Fibroblast of skin of left quadriceps (primary cell): ENCODE measurements at places on chromosomes 16 and 17.

- DNase-seq = no peak
Observed at GRCh38 chr17:39973496-39973895, 7.1 kb upstream of the PSMD3 start.

DNA sequence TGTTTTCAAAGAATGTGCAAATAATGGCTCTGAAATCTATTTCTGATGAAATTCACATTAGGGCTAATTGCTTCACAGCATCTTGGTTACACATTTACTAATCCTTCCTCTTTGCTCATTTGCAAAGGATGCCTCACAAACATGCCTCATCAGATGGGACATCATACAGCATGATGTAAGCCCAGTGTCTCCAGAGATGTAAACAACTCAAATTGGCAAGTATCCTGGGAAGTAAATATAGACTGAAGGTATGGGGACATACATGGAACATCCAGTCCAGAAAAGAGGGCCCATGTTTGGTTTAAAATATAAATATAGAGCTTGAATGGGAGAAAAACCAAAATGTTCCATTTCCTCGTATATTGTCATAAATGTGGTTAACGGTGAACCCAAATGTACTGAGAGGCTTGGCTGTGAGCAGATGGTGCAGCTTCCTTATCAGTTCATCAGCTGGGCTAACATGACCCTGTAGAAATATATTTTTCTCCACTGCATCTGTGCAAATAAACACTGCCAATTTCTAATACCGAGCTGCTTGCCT is 142.9 kb upstream of the NUDT7 start:
- DNase-seq = no peak

- no peak for DNase-seq
Observed at GRCh38 chr16:52441886-52442285, 105.1 kb downstream of the TOX3 start.

GRCh38 chr16:67663151-67663876 is 2.6 kb downstream of the PARD6A start:
- DNase-seq = no peak

DNA sequence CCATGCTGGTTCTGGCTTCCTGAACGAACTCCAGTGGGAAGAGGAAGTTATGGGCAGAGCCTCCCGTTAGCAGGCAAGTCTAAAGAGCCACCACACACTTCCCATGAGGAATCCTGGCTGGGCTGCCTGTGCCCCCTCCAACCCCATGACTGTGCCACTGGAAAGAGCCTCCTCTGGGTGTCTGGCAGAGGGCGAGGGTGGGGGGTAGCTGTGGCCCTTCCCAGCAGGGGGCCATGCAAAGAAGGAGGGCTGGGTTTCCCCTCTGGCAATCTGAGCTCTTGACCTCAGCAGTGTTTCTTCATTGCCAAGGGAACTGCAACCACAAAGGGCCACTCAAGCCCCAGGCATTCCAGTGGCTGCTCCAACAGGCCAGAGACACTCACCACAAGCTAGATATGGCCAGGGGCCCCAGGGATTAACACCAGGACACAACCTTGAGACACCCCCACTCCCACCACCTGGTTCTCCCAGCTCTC is 1.7 kb upstream of the RRAD start:
- no peak for DNase-seq

DNA sequence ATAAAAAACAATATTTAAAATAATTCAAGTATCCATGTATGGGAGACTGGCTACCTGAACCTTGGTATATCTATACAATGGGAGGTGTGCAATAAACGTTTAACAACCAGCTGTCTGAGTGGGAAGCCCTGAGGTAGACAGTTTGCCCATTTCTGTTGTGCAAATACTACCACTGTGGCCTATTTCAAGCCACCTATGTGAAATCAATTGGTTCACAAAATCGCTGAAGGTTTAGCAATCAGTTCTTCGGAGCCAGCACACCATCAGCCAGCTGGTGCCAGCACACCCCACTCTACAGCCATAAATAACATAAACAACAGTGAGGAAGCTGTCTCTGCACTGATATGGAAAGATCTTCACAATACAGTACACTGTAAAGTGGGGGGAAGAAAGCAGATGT is 46.7 kb upstream of the KDM8 start:
- no peak for DNase-seq

GRCh38 chr17:36597226-36597625 is 4.2 kb upstream of the MRM1 start:
- no peak for DNase-seq

DNA sequence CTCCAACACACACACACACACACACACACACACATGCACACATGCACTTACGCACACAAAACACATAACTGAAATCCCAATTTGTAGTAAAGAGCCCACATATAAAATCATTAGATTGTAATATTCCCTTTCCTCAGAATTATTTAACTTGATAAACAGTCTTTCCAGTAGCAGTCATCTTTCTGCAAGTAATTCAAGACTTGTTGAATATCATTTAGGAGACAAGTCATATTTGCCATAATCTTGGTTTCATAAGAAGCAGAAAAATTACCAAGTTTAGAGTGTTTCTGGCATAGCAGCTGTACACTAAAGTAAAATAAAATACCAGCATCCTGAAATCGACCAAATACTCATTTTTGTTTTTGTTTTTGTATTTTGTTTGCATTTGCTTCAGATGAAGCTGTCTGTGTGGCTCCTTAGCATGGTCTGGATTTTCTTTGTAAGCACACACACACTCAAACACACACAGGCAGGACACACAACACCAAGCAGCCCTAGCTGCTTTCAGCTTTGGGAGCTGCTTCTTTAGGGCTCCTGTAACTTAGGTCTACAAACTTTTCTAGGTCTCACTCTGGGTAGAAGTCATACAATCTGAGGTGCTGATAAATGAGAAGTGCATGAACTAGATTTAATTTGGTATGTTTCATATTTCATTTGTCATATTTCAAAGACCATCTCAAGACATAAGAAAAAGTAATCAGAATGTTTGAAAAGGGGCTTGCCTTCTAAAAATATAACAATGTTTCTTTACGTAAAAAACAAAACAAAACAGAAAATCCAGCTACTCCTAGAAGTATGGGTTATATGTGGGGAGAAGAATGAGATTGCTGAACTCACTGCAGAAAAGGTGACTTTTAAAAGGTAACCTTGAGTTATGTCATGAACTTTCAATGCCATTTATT is 3.0 kb downstream of the SALL1 start:
- no peak for DNase-seq

GRCh38 chr17:35170968-35171771 is 23.0 kb downstream of the SLC35G3 start:
- no peak for DNase-seq

DNA sequence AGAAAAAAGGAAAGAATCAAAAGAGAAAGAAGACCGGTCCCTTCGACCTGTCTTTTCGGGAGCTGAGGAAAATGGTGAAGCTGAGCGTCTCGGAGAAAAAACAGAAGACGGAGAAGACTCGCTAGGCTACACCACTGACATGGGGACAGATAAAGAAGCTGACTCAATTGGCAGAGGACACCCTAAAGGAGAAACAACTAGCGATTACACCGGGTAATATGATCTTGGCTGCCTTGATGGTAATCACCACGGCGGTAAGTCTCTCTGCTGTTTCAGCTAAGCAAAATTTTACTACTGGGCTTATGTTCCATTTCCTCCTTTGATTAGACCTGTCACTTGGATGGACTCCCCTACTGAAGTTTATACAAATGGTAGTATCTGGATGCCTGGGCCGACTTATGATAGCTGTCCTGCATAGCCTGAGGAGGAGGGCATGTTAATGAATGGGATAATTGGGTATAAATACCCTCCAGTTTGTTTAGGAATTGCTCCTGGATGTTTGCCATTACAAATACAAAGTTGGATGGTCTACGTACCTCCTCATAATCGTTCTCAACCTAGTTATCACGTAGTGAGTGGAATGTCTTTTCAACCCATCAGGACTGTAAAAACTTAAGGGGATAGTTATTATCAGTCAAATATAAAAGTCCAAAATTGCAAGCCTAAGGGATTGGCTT is 24.1 kb downstream of the ALOX15B start:
- no peak for DNase-seq

- no peak for DNase-seq
Observed at GRCh38 chr17:50956750-50957523, 90.8 kb upstream of the TOB1 start.

DNA sequence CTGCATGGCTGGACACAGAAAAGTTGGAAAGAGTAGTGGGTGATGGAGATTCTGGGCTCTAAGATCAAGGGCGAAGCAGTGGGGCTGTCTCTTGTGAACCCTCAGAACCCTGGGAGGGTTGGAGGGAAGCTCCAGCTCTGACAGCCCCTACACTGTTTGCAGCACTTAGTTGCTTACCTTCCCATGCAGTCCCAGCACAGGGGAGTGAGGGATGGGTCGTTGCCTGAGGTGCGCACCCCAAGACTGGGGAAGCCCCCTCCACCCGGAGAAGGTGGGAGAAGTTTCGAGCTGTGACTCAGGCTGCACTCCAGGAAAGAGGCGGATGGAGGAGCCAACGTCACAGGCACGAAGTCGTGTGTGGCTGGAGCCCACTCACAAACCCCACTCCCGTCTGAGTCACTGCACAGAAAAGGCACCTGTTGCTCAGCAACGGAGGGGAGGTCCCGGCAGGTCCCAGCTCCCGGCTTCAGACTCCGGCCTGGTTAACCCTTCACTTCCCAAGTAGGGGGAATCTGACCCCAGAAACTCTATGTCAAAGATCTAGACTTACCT is 60.1 kb downstream of the AIPL1 start:
- DNase-seq = no peak

DNA sequence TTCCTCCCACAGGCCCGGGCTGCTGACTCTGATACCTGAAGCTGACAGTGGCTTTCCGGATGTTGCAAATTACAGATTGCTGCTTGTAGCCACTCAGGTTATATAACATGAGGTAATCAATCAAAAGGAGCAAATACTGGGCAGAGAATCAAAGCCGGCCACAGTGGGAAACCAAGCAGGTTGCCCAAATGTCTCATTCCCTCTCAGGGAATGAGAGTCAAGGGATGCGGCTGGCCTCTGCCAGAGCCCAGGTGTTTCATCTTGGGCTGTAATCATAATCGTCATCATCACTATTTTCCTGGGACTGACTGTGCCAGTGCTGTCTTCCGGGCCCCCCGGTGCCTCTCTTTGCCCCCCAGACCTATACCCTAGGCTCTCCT is 292.4 kb upstream of the FOXF1 start:
- no peak for DNase-seq

DNA sequence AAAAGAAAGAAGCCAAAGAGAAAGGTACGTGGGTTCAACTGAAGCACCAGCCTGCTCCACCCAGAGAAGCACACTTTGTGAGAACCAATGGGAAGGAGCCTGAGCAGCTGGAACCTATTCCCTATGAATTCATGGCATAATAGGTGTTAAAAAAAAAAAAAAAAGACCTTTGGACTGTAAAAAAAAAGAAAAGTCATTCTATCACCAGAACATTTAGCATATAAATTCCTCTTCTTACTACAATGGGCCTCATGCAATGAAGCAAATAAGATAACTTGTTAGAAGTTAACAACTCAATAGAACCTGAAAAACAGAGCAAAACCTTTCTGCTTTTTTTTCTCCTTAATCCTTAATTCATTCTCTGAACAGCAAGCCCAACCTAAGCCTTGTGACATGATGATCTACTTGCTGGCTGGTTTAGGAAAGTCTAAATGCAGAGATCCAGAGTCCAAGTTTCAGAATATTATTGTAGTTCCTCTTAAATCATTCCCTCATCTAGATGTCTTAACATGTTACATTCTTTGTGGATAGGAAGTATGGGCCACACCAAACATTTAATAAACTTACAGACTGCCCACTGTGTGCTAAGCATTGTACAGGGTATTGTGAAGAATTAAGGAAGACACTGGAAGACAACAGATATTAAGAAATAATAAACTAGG is 45.4 kb downstream of the BRCA1 start:
- DNase-seq = no peak

DNA sequence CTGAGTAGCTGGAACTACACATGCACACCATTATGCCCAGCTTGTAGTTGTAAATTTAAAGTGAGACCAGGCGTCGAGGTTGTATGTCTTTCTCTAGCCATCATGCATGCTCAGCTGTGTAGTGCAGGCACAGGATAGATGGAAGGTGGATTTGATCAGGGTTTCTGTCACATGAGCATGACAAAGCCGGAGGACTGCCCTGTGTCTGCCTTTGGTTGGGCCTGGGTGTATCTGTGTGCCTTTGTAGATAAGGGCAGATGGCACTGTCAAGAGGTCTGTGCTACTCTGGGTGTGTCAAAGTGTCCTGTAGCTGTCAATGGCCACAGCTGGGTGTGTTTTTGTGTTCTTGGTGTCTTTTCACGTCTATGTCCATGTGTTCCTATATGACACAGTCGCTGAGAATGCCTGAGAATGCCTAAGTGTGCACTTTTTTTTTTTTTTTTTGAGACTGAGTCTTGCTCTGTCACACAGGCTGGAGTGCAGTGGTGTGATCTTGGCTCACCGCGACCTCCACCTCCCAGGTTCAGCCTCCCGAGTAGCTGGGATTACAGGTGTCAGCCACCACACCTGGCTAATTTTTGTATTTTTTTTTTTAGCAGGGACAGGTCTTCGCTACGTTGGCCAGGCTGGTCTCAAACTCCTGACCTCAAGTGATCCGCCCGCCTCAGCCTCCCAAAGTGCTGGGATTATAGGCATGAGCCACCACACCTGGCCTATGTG is 4.1 kb upstream of the NAGS start:
- DNase-seq = no peak

DNA sequence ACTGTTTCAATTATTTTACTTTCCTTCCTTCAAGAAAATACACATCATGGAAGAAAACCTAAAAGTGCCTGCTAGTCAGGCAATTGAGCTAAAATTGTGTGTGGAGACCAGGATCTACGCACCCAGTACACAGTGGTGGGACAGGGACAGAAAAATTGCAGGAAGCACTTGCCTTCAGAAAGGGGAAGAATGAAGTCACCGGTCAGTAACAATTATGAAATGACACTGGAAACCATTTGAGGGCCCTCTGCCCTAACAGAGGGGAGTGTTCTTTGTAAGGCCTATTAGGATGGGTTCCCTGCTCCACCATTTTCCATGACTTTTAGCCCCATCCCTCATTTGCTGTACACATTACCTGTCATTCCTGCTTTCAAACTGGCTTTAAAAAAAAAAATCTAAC is 4.5 kb upstream of the PHAF1 start:
- no peak for DNase-seq

DNA sequence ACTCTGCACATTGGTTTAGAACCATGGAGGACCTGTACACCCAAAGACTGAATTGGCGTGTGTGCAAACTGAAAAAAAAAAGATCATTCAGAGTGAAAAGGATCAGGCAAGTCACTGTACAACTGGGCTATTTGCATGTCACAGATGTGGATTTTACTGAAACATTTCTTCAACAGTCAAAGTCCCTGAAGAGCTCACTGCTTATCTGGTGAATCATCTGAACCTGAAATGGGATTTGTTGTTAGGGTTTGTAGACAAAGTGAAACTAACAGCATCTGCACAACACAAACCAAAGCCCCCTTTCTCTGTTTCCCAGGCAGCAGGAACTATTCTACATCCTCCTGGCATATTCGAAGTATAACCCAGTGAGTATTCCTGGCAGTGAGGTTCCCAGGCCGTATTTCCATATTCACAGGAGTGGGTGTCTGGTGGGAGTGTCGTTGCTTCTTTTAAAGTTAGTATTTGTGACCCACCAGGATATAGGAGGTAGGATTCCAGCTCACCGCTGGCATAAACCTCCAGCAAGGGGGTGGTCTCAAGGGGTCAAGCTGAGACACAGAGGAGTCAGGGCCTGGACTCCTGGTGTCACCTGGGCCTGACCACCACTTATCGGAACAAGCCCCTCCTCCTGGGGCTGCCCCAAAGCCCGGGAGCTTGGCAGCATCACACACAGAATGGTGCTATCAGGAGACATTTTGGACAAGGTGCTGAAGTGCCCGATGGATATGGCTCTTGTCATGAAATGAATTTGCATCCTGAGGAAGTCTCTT is 80.9 kb downstream of the GOSR1 start:
- no peak for DNase-seq

- DNase-seq = no peak
Observed at GRCh38 chr17:75848523-75849278, 4.5 kb upstream of the UNC13D start.
